ENCODE measurements at places on chromosomes 6 and 20.

DNA sequence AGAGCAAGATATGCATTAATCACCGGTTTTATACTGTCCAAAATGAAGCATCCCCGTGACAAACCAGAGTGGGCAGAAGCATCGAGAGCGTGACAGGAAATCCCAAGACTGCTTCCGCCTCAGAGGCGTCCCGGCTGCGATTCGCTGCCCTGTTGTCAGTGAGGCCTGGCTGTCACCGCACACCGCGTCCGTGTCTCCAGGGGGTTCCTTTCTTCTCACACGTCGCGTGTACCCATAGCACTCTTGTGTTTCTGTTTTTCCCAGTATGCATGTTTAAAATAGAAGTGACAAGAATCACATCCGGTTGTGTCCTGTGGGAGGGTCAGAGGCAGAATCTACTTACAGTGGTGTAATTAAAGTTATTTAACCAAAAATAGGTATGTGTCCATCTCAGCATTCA is 8.3 kb upstream of the ADRM1 start:
- DNase-seq, result no peak

DNA sequence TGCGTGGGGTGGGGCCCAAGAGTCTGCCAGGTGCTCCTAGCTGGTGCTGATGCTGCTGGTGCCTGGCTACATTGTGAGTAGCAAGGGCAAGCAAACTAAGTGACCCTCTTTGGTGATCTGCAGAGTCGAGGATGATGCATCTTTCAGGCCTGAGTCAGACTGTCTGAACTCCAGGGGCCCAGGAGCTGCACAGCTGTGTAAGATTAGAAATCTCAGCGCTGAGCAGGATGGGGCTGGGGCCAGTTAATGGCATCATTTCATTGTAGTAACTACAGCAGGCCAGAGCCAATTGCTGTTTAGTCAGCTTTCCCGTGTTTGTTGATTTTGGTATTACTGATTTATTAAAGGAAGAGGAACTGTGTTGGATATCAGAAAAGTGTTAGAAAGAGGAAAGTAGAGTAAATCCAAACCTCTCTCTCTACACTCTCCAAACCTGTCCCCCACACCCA is 365.2 kb downstream of the PAX1 start:
- no peak for DNase-seq

DNA sequence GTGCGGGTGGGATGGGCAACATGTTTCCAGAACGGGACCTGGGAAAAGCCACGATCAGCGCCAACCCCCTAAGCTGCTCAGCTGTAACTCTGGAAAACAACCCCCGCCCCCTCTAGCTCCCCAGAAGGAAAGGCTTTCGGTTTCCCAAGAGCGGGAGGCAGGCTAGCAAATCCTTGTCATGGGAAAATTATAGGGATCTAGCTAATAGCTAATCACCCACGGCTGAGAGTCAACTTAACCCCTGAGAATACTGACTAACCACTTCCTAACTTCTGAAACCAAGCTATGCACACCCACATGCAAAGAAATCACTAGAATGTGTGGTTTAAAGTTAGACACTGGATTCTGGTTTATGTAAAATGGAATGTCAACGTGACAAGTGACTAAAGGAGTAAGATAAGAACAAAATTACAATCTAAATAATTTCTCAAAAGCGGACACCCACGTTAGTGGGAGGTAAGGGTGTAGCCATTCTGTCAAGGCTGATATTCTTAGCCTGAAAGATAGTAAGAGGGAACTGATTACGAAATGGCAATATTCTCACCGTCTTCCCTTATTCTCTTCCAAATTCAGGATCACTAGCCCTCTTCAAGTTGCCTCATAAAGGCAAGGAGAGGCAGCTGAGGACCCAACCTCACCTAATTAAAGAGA is 20.1 kb downstream of the JAG1 start:
- no peak for DNase-seq

- DNase-seq, result no peak
Measured at GRCh38 chr6:27834384-27834783, 77.8 kb downstream of the OR2B2 start.

DNA sequence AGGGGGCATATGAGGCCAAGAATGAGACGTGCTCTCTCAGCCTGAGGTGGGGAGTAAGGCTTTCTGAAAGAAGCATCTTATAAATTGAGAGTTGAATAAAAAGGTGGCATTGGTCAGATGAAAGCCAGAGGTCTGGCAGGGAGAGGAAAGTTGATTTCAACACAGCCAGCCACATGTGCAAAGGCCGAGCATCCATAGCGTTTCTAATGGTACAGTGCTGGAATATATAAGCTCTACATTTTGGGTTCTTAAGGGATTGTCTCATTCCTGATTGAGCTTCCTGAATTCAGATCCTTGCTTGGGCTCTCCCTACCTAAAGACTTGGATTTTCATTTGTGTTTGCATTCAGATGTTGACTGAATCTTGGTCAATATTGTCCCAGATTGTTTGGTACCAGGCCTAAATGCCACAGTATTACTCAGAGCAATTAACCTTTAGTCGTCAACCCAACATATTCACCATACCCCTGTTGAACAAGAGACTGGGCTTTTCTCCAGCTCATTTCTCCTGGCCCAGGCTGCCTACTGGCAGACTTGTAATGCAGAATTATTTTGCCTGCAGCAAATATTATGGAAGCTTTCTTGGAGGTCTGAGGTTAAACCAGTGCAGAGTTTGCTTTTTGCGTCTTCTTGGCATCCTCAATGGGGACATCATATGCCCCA is 14.5 kb upstream of the BCAS1 start:
- DNase-seq, result no peak

- DNase-seq, result no peak
Measured at GRCh38 chr6:161545741-161546140, 271.9 kb upstream of the AGPAT4 start.

DNA sequence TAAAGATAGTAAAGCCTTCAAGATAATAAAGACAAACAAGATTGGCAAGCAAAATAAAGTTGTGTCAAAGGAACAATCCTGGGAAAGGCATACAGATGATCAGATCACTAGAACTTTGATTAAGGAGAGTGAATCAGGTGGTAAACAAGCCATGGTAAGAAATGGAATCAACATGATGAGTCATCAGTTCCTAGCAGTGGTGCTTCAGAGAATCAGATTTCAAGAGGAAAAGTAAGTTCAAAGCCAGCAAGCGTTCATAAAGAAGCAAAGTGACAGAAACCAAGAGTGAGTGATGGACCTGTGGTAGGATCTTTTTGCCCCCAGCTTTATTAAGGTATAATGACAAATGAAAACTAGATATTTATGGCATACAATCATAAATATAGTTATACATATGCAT is 340.4 kb downstream of the TPBG start:
- no peak for DNase-seq

GRCh38 chr6:34912715-34913464 is 23.8 kb downstream of the ANKS1A start:
- no peak for DNase-seq

DNA sequence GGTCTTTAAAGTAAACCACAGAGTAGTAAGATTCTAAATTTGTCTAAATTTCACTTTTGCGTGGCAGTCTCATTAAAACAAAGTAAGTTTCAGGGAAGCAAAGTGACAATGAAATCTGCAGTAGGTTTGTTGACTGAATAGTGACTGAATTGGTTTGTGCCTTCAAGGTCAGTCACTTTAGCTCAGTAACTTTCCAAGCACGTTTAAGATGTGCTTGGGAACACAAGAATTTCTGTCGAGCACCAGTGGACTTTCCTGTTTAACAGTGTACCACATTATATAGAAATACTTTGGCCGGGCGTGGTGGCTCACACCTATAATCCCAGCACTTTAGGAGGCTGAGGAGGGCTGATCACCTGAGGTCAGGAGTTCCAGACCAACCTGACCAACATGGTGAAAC is 1.7 kb upstream of the CD24 start:
- no peak for DNase-seq

DNA sequence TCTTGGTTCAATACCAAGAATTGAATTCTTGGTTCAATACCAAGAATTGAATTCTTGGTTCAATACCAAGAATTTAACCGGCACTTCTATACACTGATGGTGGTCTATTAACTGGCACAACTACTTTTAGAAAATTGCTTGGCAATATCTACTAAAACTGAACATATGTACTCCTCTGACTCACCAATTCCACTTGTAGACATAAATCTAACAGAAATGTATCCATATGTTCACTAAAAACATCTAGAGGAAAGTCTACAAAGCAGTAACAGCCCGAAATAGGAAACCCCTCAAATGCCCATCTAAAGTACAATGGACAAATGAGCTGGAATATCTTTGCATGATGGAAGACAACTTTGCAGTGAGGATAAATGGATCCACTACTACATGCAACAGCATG is 71.9 kb downstream of the KIF16B start:
- no peak for DNase-seq

- DNase-seq, result no peak
Measured at GRCh38 chr6:98924647-98925046, 23.1 kb downstream of the FBXL4 start.

- no peak for DNase-seq
Measured at GRCh38 chr6:28254121-28254519, 2.1 kb upstream of the ZKSCAN4 start.

- DNase-seq, result no peak
Measured at GRCh38 chr20:4815628-4816027, 93.9 kb downstream of the PRND start.

GRCh38 chr6:33856031-33856590 is 52.3 kb upstream of the MLN start:
- no peak for DNase-seq

Data from esophagus squamous epithelium (tissue), 5 donors.